ENCODE measurements at places on chromosomes 11 and 22.

GRCh38 chr22:23302171-23303002 lies 122.1 kb downstream of the BCR start:
- DNase-seq = no peak

GRCh38 chr11:130599073-130599654 lies 150.7 kb downstream of the ADAMTS15 start:
- DNase-seq = no peak

DNA sequence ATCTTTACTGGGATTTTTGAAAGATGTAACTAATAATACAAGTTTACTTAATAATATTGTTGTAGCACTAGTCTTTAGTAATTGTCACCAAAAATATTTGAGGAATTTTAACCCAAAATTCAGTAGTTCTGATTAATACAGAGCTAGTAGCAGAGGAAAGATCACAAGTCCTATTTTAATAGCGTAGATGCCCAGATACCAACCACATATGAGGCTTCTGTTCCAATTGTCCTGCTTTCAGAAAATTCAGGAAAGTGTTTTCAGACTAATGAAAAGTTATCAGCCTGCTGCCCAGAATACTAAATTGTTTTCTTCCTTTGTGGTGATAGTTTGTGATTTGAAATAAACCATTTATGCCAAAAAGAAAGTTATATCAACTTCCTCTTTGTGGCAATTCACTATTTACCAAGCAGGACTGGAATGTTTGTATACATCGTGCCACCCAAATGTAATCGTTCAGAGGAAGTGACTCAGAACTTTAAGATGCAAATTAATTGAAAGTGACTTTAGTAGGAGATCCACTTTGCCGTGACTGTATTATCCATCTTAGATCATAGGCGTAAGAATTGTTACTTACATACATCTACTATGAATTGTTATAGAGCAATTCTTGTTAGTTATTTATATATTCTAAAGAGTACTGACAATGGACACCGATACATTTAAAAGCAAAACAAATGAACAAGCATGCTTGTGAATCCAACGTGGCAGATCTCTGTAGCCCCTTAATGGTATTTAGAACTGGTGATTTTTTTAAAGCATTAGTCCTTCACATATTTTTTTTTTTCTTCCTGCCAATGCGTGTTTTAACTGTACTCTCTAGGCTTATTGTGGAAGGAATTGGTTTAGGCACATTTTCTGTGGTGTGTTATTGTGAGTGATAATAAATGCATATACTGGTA lies 231.0 kb downstream of the DDX10 start:
- DNase-seq = peak; percentile 81

GRCh38 chr11:103582351-103582909 lies 454.0 kb upstream of the DDI1 start:
- DNase-seq = no peak

- no peak for DNase-seq
Measured at GRCh38 chr11:117861151-117862018, 15.1 kb downstream of the FXYD6 start.

GRCh38 chr11:83257761-83258168 lies 28.4 kb downstream of the CCDC90B start:
- peak; percentile 58 for DNase-seq

DNA sequence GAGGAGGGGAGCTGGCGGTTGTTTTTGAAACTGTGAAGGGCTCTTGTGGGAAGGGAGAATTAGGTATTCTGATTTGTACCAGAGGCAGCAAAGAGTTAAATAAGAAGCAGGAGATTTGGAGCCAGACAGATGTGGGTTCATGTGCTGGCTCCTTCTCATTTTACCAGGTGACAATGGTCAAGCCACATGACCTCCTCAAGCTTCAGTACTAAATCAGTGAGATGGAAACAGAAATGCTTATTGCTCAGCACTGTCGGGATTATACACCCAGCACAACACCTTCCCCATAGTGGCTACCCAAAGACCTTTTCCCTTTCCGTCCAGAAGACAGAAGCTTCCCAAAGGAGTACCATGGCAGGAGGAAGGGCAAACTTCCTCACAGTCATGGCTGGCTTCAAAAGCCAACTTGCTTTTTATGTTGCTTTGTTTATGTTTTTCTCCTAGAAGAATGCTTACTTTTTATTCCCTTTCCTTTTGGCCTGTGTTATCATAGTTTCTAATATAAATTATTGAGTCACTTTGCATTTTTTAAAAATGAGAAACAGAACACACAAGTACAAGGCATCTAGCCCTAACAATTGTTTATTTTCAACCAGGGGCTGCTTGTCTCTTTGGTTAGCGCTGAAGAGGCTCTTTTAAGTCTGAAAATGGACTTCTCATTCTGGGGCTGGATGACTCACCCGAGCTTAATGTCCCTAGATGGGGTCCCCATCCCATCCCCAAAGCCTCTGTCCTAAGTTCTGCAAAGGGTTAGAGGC lies 181.5 kb upstream of the ZBED5 start:
- no peak for DNase-seq

DNA sequence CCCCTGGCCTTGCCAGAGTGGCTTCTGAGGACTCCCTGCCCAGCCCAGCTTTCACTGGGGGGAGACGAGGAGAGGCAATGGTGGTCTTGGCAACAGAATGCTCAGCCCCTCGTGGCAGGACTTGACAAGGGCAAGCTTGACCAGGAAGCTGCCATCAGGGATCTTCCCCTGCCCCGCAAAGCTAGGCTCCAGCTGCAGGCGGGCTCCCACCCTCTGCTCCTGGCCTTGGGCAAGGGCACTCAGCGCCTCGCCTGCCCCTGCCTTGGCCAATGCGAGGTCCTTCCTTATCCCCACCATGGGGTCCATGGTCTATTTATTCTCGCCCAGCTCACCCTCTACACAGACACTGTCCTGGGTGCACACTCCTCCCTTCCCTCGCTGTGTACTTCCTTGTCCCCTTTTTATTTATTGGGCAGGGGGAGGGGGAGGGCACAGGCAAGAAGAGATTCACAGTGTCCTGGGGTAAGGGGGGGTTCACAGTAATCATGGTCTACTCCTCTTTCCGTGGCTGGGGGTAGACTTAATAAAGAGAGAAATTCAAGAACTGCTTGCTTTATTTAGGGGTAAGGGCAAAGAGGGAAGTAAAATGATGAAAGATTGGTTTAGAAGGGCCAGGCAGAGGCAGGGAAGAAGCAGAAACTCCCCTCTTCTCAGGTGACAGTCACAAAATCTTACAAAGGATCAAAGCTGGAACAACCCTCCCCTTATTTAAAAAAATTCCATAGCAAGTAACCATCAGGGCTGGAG lies 1.6 kb downstream of the GPHA2 start:
- no peak for DNase-seq

DNA sequence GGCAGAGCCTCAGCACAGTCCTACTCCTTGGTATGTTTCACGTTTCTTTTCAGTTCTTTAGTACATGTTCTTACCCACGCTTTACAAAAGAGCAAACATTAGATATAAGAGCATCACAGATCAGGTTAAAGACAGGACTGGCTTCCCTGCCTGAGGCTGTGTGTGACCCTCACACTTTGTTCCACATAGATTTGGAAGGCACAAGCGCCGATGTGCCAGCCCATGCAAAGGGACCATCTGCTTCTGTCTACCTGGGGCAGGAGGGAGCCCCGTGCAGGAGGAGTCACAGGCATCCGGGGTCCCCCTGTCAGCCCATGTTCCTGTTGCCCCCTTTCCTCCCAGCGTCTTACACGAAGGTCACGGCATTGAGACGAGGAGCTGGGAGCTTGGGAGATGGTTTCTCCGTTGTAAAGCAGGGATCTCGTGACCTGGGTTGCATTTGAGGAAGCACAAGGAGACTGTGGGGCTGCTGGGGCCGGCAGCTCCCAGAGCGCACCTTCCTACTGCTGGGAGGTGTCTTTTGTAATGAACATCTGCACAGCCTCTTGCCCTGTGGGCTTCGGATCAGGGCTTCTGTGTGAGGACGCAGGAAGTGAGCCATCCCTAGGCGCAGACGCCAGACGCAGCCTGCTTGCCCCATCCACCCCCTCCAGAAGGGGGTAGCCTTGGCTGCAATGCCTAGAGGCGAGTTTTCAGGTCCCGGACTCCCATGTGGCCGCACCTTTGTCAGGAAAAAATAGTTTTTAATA lies 72.6 kb downstream of the SCN3B start:
- DNase-seq = no peak

GRCh38 chr11:116970485-116971292 lies 127.5 kb downstream of the SIK3 start:
- no peak for DNase-seq

- no peak for DNase-seq
Measured at GRCh38 chr22:28002181-28002700, 83.2 kb upstream of the PITPNB start.

DNA sequence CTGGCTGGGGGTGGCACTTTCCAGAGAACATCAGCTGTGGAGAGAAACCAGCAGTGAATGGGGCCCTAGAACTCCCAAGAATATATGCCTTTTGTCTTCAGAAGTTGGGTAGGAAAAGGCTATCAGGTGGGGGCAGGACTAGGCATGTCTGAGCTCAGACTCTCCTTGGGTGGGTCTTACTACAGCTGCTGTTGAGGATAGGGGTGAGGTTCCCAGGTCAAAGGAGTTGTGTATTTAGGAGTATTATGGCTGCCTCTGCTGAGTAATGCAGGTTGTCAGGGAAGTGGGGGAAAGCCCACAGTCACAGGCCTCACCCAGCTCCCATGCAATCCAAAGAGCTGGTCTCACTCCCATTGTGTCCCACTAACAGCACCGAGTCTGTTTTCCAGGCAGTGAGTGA lies 26.1 kb downstream of the SLC22A9 start:
- DNase-seq = no peak

- DNase-seq = no peak
Measured at GRCh38 chr22:47987885-47988515, 1225.5 kb downstream of the TBC1D22A start.

- no peak for DNase-seq
Measured at GRCh38 chr11:87236368-87236767, 198.6 kb downstream of the TMEM135 start.
